ENCODE measurements at places on chromosomes 11 and 22.

GRCh38 chr11:106447631-106448191 is 370.2 kb downstream of the AASDHPPT start:
- no peak for DNase-seq

DNA sequence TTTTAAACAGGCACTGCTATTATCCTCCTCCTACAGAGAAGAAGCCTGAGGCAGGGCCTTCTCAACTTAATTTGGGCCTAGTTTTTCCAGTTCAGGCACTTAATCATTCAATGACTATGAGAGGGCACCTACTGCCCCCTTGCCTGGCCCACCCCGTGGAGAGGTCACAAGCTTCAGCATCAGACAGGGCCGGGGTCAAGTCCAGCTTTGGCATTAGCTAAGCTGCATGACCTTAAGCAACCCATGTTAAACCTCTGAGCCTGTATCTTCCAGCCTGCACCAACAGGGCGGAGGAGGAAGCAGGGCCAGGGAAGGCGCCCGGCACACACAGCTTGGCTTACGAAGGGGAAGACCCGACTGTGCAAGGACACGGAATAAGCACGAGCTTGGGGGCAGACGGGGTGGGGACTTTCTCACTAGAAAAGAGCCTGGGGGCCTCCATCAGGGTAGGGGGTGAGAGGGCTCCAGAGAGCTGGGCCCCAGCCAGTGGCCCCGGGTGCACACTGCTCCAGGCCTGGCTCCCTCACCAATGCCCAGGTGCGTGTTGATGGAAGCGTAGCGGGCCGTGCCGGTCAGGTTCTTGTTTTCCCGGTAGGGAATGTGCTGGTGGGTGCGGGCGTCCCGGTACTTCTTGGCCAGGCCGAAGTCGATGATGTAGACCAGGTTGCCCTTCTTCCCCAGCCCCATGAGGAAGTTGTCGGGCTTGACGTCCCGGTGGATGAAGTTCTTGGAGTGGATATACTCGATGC is 16.9 kb downstream of the CSNK1E start:
- no peak for DNase-seq

DNA sequence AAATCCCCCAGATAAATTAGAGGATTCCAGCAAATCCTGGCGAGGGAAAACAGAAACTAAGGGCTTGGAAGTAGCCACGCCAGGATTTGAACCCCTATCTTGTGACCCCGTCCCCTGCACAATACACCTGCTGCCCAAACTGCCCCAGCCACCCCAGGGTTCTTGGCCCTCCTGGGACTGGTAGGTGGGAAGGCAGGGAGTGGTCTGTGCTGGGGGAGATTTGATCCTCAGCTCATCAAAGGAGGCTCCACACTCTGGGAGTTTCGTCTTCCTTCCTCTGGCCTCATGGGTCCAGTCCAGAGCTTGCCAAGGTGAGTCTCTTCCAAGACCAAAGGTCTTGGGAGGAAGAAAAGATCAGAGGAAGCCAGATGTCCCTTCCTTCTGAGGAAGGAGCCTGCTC is 4.5 kb upstream of the CHST1 start:
- DNase-seq: no peak

- DNase-seq: no peak
Measured at GRCh38 chr22:32281072-32281471, 25.9 kb upstream of the SLC5A4 start.

- DNase-seq: no peak
Measured at GRCh38 chr11:126127284-126127845, 64.7 kb upstream of the CDON start.

DNA sequence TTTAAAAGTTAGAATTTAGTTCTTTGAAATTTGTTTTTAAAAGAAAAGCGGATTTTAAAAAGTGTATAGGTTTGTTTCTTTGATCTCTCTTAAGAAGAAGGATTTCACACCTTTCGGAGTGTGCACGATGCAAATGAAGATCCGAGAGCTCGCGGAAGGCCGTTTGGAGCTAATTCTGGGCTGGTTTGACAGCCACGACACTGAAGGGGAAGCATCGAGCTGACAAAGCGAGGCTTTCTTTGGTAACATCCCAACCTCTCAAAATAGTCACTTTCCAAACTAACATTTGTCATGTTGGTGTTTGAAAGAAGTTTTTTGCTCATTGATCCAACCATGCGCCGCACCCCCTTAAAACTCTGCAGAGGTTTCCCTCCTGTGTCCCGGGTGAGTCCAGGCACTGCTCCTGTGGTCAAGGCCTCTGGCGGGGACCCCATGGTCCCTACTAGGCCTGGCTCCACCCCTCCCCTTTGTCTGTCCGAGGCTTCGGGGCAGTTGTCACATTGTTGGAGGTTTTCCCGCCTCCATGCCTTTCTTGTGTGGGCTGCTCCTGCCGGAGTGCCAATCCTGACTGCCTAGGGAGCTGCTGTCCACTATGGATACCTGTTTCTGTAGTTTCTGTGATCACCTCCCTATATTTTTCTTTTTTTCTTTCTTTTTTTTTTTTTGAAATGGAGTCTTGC is 39.7 kb downstream of the MPPED1 start:
- no peak for DNase-seq

DNA sequence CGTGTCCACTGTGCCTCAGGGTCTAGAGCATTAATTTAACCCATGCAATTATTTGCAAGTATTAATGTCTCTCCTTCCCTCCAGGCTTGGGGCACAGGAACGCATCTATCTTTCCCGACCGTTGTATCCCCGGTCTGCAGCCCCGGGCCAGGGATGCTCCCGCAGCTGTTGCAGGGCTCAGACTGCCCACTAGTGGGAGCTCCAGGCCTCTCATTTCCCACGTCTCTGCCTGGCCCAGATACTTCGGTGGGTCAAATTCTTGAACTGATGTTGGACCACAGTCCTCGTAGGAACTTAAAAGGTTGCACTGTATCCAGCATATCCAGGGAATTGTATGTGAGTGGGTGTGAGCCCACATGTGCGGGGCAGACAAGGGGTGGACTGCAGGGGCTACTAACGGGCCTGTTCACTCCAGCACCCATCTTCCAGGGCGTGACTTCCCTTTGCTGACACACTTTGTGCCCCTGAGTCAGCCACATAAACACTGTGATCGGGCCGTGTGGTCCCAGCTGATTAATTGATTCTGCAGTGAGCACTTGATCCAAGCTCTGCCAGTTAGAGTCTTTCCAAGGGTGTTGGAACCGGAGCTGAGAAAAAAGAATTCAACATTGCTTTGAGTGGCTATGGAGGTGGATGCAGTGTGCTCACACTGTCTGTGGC is 451.3 kb downstream of the TBC1D22A start:
- no peak for DNase-seq

DNA sequence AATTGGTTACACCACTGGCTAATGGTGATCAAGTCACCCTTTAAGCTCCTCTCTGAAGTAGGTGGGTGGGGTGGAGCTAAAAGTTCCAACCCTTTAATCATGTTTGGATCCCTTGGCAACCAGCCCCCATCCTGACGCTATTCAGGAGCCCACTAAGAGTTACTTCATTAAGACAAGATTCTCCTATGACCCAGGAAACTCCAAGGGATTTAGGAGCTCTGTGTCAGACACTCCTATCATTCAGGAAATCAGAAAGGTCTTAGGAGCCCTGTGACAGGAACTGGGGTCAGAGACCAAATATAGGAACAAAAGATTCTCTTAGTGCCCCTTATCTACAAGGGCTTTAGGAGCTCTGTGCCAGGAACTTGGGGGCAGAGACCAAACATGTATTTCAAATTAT is 141.3 kb downstream of the ATG16L2 start:
- DNase-seq: no peak

GRCh38 chr11:35173616-35174566 is 34.9 kb downstream of the CD44 start:
- no peak for DNase-seq

DNA sequence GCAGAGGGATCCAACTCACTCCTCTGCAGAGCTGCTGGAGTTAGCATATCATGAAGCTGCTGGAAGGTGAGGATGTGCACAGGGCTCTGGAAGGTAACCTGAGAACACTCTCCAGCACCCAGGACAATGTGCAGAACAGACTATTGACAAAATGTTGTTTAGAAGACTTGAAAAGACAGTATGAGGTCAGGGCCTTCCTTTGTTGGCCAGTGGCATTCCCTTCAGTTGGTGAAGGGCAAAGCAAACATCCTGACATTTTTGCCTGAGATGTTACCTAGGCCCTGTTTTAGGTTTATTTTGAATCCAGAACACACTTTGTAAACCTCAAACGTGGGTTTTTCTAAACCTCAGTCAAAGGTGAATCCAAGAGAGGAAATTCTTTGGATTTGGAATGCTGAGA is 67.8 kb downstream of the DEPDC5 start:
- no peak for DNase-seq

GRCh38 chr11:68372114-68372513 is 59.7 kb downstream of the LRP5 start:
- no peak for DNase-seq

- no peak for DNase-seq
Measured at GRCh38 chr11:118436639-118437207, 431 bp downstream of the KMT2A start.

DNA sequence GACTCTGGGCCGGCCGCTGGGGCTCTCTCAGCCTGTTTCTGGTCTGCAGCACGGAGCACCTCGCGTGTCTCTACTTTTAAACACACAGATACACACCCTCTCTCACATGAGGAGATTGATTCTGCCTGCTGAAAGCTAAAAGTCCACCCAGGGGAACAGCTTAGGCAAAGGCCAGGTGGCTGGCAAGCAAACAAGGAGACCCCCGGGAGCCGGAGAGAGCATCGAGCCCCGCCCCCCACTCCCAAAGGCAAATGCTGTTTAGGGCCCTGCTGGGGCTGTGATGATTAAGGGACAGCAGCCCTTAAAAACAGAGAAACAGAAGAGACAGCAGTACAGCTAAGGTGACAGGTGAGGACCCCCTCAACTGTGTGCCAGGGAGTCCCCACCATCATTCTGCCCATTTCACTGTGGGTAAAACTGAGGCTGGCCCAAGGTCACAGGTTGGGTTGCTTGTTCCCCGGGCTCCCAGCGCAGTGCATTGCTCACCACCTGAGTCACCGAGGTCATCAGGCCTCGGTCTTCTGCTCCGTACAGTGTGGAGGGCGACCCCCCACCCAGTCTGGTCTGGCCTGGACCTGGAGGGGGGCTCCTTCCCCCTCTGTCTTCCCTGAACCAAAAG is 6.8 kb downstream of the CABP7 start:
- no peak for DNase-seq

DNA sequence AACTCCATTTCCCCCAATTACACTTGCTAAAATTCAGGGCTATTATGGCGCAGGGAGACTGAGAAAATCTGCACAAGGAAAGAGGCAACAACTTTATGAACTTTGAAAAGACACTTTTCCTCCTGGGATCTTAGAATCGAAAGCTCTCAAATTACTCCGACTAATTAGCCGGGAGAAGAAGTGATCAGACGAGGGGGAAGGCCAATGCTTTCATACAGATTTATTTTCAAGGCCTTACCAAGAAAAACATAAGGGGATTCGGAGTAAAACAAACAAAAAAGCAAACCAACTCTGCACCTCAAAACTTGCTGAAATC is 1.6 kb downstream of the PAX6 start:
- DNase-seq: no peak

DNA sequence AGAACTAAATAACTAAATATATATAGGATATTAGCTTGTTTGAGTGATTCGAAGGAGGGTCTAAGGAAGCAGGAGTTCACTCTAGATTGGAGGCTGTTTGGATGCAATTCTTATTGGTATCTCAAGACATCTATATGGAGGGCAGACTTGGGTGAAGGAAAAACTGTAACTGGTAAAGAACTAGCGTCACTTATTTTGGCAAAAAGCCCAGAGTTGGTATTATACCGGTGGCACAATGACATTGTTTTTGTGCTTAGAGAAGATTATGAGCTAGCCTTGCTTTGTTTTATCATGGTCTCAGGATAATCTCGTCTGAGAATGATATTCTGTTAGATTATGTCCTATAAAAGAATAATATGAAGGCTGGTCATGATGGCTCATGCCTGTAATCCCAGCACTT is 6.0 kb upstream of the SLC35F2 start:
- no peak for DNase-seq

- no peak for DNase-seq
Measured at GRCh38 chr11:16831316-16832192, 93.1 kb downstream of the C11orf58 start.

DNA sequence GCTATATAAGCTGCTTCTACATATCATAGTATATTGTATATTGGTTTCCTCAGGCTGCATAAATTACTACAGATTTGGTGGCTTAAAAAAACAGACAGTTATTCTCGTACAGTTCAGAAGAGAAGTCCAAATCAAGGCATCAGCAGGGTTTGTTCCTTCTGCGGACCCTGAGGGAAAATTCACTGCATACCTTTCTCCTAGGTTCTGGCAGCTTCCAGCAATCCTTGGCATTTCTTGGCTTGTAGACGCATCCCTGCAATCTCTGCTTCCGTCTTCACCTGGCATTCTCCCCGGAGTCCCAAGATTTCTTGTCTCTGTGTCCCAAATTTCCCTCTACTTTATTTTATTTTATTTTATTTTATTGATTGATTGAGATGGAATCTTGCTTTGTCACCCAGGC is 142.8 kb downstream of the COMMD9 start:
- no peak for DNase-seq

DNA sequence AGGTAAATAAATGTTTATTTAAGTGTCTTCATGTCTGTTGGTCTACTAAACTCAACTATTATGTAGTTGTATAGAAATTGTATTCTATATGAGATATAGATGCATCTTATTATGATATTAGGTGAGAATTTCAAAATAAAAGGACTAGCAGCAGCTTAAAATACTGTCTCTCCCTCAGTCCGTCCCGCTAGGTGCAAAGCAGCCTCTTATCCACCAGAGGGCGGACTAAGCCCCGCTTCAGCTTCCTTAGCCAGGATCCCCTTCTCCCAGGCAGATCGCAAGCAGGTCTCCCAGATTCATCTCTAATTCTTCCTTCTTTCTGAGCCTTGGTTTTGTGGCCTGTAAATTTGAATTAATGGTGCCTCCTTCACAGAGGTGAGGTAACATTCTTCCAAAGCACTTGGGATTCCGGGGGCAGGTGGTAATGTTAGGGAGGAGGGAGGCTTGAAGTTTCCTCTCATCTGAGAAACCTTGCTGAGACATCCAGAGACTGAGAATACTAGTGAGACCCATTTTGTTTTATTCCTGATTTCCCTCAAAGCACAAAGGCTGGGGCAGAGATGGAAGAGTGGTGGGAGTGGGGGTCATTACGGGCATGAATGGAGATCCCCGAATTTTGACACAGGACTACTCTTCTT is 13.5 kb upstream of the INSC start:
- no peak for DNase-seq

DNA sequence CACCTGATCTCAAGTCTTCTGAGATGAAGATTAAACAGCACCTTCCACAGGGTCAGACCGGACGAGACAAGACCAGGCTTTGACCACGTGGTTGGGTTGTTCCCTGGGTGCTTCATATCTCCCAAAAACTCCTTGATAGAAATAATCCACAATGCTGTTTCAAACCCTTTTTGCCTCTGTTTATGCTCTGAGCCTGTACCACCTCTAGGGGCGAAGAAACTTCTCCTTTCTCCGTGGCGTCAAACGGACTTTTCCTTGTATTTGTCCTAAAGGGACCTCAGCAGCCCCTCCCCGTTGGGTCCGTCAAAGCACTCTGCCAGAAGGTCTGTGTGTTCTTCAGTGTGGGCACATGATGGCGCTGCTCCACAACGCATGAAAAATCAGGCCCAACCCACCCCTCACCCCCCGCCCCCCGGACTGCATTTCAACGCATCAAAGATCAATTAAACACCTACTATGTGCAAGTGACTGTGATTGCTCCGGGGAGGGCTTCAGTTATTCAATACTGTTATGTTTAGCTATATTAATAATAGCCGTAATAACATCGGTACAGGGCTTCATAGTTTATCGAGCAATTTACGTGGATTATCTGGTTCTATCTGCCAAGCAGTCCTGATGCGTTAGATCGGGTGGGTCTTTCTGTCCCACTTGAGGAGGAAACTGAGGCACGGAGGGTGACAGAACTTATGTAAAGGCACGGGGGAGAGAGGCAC is 17.3 kb upstream of the EIF3D start:
- no peak for DNase-seq
